Left lobe of liver (tissue), 2 donors: ENCODE measurements at places on chromosomes 6 and 20. TPM values are rescaled to one million over a fixed set of nuclear protein-coding genes. Genes with fewer than 3 reads are reported as not detected.

Gene BPIFB1
- 0.18 TPM for total RNA-seq

Gene HINT3
- 9.1 TPM for total RNA-seq

Gene DSP
- 67.5 TPM for total RNA-seq

Gene ANGPT4
- total RNA-seq: 0.05 TPM

Gene RBPJL
- total RNA-seq: 0.23 TPM

Gene KATNA1
- 6.1 TPM for total RNA-seq

Gene LGSN
- total RNA-seq: 1.0 TPM

Gene OLIG3
- total RNA-seq: not detected

Gene PRKN
- 1.2 TPM for total RNA-seq

Gene RTF2
- 31.7 TPM for total RNA-seq

Gene TGM2
- total RNA-seq: 193 TPM

Gene GABRR1
- total RNA-seq: not detected

Gene HSD17B8
- total RNA-seq: 40.3 TPM

Gene WFDC2
- total RNA-seq: 3.7 TPM

Gene KCNK5
- total RNA-seq: 62.3 TPM
